ENCODE measurements at places on chromosomes 13 and 19.

DNA sequence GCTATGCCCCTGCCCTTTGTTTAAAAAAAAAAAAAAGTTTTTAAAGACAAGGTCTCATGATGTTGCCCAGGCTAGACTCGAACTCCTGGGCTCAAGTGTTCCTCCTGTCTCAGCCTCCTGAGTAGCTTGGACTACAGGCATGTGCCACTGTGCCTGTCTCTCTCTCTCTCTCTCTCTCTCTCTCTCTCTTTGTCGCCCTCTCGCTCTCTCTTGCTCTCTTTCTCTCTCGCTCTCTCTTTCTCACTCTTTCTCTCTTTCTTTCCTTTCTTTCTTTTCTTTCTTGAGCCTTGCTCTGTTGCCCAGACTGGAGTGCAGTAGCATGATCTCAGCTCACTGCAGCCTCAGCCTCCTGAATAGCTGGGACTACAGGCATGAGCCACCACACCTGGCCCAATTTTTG, 7.5 kb downstream of the COX6B1 start:
- no peak for DNase-seq

DNA sequence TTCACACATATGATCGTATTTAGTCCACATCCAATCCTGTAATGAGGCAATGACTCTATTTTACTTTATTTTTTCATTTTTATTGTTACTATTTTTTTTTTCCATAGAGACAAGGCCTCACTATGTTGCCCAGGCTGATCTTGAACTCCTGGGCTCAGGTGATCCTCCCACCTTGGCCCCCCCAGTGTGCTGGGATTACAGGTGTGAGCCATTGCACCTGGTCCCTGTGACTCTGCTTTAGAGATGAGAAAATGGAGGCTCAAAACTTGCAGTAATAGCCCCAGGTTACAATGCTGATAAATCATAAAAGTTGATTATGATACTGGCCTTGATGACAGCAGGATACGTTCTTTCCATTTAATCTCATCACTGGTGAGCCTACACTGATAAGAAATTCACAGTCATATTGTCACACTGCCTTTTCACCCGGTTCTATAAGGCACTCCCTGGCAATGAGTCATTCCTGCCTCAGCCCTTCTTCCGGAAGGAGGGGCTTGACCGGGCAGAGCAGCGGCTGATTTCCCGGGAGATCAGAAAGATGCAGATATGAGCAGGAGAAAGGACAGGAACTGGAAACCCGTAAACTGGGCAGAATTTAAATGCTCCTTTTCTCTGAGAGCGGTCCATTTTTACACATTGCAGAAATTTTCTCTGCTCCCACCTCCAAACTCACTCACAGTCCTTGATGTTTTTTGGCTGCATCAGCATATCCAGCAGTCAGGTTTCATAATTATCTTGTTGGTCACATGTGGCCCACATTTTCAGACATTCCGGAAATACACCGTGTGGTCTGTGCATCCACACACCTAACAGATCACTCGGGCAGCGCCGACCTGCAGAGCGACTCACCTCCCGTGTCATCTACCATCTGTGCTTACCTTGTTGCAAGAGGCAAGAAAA, 616.4 kb downstream of the EFNB2 start:
- DNase-seq, result no peak

DNA sequence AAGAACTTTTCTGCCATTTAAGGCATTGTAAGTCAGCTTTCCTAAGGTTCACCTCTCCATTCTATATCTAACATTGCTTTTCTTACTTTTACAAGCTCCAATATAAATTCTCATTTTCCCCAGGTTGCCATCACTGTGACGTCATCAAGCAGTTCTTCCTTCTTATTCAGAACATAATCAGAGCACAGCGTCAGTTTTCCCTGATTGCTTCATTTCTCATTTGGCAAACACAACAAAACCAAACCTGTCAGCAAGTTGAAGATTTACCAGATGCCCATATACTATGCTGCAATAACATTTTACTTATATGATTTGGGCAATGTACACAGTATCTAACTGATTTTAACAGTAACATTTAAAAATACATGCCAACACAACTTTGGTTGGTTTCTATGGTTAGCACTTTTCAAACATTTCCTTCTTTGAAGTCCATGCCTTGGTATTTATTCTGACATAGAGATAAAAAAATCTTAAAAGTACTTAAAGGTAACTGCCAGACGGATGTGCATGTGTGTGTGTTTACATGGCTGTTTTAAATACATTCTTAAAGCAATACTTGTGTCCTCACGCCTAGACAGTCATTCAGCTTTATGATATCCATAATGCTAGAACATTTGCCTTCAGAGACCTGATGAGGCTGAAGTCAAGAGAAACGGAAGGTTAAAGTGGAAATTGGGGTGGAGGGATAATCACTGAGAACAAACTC, 264.0 kb downstream of the KLF12 start:
- DNase-seq, result no peak

DNA sequence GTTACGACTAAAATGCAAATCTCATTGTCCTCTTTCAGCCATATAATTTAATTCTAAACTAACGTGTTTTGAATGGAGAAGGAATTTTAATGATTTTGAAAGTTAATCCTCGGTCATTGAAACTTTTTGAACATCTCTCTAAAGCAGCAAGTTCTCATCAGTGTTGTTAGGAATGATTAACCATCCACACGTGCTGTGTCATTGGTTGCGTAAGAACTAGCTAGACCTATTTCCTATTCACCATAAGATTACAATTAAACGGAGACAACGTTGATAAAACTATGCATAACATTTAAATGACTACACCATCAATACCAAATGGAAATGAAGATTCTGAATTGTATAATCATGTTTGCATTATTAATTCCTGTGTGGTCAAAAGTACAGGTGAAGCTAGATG, 155.6 kb upstream of the IRS2 start:
- DNase-seq, result no peak

- no peak for DNase-seq
Measured at GRCh38 chr13:44422755-44423643, 49.4 kb downstream of the SERP2 start.

Data from activated naive CD4-positive, alpha-beta T cell treated with anti-CD3 and anti-CD28 coated beads, Interleukin-2, amount 50 U/mL, for 16 hours (primary cell).